Ascending aorta (tissue), 2 donors: ENCODE measurements at places on chromosomes 12 and 14.
A peak's percentile ranks its signal among the peaks of the same experiment; 100 is the strongest.

DNA sequence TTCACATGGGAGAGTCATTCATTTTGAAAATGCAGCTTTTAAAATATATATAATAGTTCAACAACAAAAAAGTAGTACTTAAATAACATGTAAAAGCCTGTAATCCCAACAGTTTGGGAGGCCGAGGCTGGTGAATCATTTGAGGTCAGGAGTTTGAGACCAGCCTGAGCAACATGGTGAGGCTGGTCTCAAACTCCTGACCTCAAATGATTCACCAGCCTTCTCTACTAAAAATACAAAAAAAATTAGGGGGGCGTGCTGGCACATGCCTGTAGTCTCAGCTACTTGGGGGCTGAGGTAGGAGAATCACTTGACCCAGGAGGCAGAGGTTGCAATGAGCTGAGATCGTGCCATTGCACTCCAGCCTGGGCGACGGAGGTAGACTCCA, 256.3 kb upstream of the RGS6 start:
- DNase-seq, result no peak

DNA sequence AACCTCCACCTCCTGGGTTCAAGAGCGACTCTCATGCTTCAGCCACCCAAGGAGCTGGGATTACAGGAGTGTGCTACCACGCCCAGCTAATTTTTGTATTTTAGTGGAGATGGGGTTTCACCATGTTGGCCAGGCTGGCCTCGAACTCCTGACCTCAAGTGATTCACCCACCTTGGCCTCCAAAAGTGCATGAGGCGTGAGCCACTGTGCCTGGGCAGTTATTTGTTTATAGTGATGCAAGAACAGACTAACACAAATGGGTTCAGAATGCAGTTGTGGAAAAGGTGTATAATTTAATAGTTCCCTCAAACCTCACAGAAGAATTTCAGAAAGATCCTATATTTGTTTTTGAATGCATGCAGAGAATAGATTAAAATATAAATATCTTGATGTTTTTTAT, 447.1 kb downstream of the ZFP36L1 start:
- DNase-seq, result no peak

GRCh38 chr12:120684523-120684932, 2.4 kb upstream of the MLEC start:
- DNase-seq, result no peak

GRCh38 chr14:105083926-105084685, 18.9 kb upstream of the GPR132 start:
- peak; percentile 57 for DNase-seq

DNA sequence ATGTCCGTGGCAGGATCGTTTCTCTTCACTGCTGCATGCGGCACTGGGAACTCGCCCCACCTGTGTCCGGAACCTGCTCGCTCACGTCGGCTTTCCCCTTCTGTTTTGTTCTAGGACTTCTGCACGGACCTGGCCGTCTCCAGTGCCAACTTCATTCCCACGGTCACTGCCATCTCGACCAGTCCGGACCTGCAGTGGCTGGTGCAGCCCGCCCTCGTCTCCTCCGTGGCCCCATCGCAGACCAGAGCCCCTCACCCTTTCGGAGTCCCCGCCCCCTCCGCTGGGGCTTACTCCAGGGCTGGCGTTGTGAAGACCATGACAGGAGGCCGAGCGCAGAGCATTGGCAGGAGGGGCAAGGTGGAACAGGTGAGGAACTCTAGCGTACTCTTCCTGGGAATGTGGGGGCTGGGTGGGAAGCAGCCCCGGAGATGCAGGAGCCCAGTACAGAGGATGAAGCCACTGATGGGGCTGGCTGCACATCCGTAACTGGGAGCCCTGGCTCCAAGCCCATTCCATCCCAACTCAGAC, 1.2 kb downstream of the FOS start:
- DNase-seq, result no peak

GRCh38 chr12:116880817-116881324, 370 bp downstream of the HRK start:
- no peak for DNase-seq

DNA sequence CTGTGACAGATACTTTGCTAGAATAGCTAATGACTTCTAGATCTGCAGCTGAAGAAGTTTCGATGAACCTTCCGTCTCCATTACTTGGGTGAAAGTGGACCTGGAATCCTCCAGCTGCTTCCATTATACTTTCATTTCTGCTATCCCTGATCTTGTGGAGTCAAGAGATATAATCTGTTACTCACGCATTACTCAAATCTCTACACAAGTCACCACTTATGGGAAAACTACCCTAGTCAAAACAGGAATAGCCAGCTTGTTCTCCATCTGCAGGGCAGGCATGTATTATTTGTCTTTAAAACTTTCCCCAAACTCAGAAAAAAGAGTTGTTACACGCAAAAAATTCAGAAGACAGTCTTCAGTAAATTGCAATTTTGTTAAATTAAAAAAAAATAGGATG, 2.8 kb upstream of the KTN1 start:
- DNase-seq, result no peak

DNA sequence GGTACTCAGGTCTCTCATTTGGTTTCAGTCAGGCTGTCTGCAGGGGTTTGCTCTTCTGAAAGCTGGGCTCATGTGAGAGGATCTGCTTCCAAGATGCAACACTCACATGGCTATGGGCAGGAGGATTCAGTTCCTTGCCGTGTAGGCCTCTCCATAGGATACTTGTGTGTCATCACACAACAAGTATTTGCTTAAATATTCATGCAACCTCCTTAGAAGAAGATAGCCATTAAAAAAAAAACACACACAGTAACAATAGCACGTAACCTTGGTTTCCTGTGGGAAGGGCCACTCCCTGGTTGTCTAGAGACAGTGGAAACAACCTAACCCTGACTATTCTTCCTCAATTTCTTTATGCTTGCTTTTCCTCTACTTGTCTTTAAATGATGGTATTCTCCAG, 31.8 kb upstream of the CLEC4E start:
- no peak for DNase-seq

GRCh38 chr14:98171654-98172053, 1100.3 kb downstream of the BCL11B start:
- no peak for DNase-seq

DNA sequence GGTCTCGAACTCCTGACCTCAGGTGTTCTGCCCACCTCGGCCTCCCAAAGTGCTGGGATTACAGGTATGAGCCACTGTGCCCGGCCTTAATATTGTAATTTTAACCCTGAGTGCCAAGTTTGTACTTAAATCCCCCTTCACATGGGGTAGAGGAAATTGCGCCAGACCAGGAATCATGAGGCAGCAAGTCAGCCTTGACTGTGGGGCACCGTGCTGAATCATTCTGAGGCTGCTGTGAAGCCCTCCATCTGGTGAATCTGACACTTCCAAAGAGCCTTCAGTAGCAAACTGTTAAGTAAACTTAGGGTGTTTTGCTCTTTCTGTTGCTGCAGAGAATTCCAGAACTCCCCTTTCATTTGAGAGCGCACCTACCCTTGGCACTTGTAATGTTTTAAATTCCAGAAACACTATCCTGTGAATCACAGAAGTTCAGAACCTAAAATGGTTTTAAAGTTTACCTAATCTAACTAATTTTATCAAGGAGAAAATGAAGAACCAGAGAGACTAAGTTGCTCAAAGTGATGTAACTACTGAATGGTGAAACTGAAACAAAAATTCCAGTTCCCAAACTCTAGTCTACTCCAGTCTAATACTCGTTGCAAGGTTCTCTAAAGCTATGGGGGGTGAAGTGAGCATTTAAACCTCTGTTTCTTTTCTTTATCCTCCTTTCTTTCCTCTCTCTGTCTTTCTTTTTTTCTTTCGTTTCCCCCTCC, 7.5 kb downstream of the HEBP1 start:
- peak; percentile 31 for DNase-seq

DNA sequence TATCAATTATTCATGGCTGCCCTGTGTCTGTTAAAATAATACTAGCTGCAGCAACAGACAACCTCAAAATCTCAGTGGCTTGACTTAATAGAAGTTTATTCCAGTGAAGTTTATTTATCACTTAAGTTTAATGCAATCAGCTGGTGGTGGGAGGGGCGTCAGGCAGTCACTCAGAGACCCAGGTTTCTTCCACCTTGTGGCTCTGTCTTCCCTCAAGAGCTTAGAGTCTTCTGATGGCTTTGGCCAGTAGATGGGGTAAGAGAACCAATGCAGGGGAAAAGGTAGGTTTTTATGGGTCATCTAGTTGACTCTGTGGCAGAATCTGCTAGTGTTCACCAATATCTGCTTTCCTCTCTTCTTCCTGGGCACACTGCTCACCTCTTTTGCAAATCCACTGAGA, 668.9 kb downstream of the AACS start:
- DNase-seq, result no peak

DNA sequence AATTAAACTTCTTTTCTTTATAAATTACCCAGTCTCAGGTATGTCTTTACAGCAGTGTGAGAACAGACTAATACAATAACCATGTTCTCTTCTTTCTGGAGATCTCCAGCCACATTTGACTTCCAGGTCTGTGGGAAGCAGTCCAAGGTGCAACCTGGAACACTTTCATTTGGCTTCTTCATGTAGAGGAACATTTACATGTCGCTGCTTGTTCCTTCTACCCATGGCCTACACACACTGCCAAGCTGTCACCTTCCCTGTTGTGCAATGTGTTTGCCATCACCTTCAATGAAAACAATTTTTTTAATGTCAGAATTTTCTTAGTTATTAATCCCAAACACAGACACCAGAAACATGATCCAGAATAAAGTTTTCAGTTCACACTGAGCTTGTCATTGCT, 104.7 kb downstream of the PRKCH start:
- no peak for DNase-seq

- DNase-seq, result no peak
Observed at GRCh38 chr14:64729386-64730060, 25.3 kb downstream of the PLEKHG3 start.

DNA sequence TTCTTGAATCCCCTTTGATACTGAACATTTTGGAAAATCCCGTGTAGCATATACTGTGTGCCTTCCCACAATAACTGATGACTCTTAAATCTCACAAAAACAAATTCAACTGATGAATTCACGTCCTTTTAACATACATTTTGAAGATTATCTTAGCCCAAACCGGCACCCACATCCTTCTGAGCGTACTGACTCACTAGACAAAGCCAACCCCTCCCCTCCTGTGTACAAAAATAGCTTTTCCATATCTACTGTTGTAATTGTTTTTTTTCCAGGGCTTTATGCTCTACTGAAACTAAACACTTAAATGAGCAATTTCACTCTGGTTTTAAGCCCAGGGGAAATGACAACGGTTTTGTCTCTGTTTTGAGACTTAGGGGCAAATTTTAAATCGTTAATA, 109.4 kb upstream of the ATF7IP start:
- no peak for DNase-seq

DNA sequence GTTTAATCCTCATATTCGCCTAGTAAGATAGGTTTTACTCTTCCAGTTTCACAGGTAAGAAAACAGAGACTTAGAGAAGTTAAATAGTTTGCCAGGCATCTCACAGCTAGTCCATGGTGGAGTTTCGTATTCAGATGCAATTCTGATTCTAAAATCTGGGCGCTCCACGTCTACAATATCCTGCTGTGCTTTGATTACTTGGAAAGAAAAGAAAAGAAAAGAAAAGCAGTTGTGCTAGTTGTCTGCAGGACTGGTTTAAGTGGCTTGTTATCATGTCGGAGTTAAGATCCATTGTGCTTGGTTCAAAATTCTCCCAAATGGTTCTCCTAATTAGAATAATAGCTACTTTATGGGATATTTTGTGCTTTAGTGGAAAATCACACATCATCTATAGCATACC, 18.6 kb downstream of the AKAP3 start:
- DNase-seq, result no peak

DNA sequence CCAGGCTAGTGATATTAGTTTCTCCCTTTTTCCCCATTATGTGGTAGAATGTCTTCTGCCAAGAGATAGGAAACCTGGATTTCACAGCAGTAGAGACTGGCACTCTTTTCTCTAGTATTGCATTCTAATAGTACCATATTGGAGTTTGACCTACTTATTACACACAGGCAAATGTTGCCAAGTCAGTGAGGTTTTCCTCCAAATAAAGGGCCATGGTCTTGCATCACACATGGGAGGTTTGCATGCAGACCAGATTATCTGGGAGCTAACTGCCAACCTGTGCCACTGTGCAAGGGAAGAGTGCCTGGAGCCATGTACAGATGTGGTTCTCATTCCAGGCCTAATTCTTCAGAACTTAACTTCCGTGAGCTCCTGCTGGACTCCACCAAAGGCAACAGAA, 113.3 kb downstream of the ANO6 start:
- no peak for DNase-seq

DNA sequence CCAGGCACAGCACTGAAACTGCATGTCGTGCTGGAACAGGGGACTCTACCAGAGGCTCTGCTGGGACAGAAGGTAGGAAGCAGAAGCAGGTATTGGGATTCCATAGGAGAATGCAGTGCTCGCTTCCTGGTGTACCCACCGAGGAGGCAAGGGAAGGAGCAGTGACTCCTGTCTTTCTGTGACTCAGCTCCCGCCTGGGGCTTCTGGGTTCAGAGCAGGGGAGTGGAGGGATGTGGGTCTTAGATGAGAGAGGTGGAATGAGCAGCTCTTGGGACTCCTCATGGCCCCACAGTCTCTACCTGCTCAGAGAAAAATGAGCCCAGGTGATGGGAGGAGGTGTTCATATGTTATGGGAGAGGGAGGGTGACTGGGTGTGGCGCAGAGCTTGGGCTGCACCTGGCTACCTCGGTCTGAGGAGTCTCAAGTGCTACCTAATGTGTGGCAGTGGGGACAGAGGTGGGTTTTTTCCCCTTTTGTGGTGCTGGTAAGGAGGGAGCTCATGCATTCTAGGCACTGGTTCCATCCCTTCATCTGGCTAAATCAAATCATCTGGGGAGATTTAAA, 26.3 kb downstream of the WNT5B start:
- no peak for DNase-seq

DNA sequence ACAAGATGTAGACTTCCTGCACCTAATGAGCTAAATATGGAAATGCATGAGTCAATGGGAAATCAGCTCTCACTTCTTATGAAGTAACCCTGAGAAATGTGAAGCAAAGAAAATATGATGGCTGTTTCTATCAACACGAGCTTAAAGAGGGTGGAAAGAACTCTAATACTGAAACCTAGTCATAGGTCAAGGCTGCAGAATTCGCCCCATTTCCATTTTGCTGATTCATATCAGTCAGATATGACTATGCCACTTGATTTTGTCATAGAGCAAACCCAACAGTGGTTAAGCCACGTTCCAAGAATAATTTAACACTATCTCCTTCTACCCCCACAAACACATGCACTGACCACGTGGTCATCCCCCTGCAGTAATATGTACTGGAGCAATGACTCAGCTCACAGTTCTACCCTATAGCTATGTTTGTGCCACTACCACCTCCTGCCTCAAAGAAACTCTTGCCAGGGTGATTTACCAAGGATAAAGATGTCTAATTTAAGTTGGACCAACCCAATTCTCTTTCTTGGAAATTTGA, 157.5 kb downstream of the TMTC3 start:
- DNase-seq, result no peak

DNA sequence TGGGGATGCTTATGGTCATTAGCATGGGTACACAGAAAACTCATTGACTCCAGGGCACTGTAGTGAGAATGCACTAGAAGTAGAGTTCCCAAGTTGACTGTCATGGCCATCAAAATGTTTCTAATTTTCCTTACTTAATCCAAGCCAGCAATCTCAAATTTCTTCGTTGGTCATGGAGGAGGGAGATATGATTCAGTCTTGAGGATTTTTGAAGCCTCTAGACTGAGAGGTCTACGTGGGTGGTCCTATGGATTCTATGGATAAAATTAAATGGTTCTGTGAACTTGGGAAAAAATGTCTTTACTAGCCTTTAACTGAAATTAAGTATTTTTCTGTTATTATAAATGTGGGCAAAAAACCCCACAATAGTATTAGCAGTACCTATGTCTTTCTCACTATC, 508.5 kb downstream of the FUT8 start:
- no peak for DNase-seq
